ENCODE measurements at places on chromosomes 4 and X.

DNA sequence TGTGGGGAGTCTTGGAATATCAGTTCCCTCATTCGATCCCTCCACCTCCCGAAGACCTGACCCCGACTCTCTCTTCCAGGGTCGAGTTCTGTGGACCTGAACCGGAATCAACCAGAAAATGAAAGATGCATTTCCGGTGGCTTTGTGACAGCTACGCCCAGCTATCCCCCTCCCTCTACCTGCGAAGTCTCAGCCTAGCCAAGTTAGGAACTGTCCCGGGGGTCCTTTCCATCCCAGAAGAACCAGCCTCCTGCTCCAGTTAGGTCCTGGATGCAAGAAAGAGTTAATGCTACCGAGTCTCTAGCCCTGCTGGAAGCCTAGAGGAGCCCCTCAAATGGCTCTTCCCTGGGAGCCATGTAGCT is 13.4 kb upstream of the ETDC start:
- DNase-seq: no peak

- no peak for DNase-seq
Observed at GRCh38 chrX:130385520-130385919, at the start of gene GPR119. Gene GPR119, minus strand, starts transcription at chrX:130385674. Its CDS starts 227 bp downstream, at chrX:130385447.

- DNase-seq: no peak
Observed at GRCh38 chrX:134683351-134684005, 25.2 kb upstream of the PLAC1 start.

DNA sequence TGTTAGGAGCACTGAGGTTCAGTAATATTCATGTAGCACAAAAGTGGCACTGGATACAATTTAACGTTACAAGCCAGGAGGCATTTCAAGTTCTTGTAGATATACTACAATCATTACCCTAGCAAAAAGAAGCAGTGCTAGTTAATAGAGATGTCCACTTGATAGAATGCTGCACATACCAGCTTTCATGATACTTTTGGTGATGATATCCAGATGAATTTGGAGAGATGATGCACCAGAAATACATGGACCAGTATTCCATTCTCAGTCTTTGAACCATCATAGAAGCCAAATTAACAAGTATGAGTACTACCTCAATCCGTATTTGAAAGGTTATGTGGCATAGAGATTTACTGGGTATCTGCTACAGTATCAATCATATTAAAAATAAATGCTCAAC is 421.0 kb upstream of the MAGEB18 start:
- DNase-seq: no peak

GRCh38 chr4:139171876-139172691 is 4.9 kb downstream of the ELF2 start:
- no peak for DNase-seq

DNA sequence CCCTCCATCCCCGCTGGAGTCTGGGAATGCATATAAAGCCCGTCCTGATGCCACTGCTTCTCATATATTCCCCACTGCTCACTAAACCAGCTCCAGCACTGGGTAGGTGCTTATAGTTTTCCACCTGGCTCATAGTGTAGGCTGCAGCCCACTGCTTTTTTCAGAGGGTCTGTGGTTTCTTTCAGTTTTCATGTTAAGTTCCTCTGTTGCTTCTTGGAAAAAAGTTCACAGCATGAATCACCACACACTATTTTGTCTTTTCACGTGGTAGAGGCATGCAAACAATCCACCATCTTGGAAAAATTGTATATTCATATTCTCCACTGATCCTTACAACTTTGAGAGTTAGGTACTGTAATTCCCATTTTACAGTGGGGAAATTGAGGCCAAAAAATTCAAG is 39.4 kb downstream of the DCLK2 start:
- no peak for DNase-seq
